ENCODE measurements at places on chromosomes 11 and 22. TPM values are rescaled to one million over a fixed set of nuclear protein-coding genes. Genes with fewer than 3 reads are reported as not detected.

- no peaks in the 10 kb centered on the region for H3K27me3 ChIP-seq
- H3K4me3 ChIP-seq = no peak overlapping the region
- peaks cover 3% of the 10 kb centered on the region for H3K36me3 ChIP-seq
- no peak overlapping the region for H3K27ac ChIP-seq
- no peaks in the 10 kb centered on the region for H3K4me1 ChIP-seq
- no peak for DNase-seq
Observed at GRCh38 chr22:26885441-26886261, 228.3 kb downstream of the MIAT start.

CLMP gene
- total RNA-seq = 0.06 TPM

- H3K27ac ChIP-seq = no peak overlapping the region
- H3K4me1 ChIP-seq = no peaks in the 10 kb centered on the region
- H3K36me3 ChIP-seq = no peaks in the 10 kb centered on the region
- no peak overlapping the region for H3K4me3 ChIP-seq
- DNase-seq = no peak
Observed at GRCh38 chr11:106333678-106334077, 256.2 kb downstream of the AASDHPPT start.

DNA sequence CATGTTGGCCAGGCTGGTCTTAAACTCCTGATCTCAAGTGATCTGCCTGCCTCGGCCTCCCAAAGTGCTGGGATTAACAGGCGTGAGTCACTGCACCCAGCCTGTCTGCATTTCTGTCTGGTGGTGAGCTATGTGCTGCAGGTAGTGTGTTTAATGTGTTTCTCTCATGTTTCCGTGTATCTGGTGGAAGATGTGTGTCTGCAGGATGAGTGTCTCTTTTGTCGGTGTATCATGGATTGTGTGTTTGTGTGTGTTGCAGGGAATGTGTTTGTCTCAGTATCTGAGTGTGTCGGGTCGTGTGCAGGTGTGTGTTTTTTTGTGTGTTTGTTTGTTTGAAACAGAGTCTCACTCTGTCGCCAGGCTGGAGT is 16.1 kb downstream of the SCARF2 start:
- H3K4me3 ChIP-seq = no peak overlapping the region
- peaks cover 2% of the 10 kb centered on the region for H3K4me1 ChIP-seq
- DNase-seq = no peak
- H3K27me3 ChIP-seq = peaks cover 10% of the 10 kb centered on the region
- H3K27ac ChIP-seq = no peak overlapping the region

CASP5 gene
- total RNA-seq = not detected

GRCh38 chr11:96486890-96487611 is 97.2 kb downstream of the JRKL start:
- H3K4me3 ChIP-seq = no peak overlapping the region
- DNase-seq = no peak
- no peak overlapping the region for H3K27ac ChIP-seq
- peaks cover 28% of the 10 kb centered on the region for H3K27me3 ChIP-seq

GRCh38 chr22:29231971-29232959 is 26.6 kb downstream of the EMID1 start:
- H3K4me1 ChIP-seq = no peaks in the 10 kb centered on the region
- no peak overlapping the region for H3K4me3 ChIP-seq
- no peaks in the 10 kb centered on the region for H3K36me3 ChIP-seq
- H3K27me3 ChIP-seq = peaks cover 4% of the 10 kb centered on the region
- no peak for DNase-seq

- H3K27me3 ChIP-seq = peaks cover 3% of the 10 kb centered on the region
- DNase-seq = no peak
- H3K27ac ChIP-seq = no peak overlapping the region
- peaks cover 6% of the 10 kb centered on the region for H3K4me1 ChIP-seq
- H3K36me3 ChIP-seq = no peaks in the 10 kb centered on the region
Observed at GRCh38 chr11:130945896-130946295, 29.6 kb upstream of the SNX19 start.

DNA sequence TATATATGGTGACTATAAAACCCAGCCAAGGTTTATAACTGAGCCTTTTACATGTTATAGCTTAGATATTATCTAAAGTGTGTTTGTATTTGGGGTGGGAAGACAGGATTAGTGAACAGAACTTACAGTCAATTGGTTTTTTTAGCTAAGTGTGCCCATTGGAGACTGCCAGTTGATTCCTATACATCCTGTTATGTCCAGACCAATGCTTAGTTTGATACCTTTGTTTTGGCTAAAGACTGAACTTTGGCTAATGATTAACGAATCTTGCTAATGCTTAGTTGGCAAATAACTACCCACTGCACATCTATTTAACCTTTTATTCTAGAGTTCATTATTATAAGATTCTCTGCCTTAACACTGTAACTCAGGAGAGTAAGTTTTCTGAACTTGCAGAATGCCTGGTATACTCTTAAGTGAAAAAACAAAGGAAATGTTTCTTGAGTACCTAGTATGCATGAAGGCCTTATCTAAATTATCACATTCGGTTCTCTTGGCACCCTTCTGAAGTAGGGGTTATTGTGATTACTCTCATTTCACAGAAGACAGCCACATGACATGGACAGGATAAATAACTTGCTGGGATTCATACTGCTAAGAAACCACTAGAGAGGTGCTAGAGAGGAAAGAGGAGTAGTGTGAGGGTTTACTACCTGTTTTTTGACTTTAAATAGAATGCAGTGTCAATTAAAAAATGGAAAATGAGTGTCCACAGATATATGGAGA is 54.0 kb downstream of the KREMEN1 start:
- H3K4me3 ChIP-seq = no peak overlapping the region
- no peak overlapping the region for H3K27ac ChIP-seq
- DNase-seq = no peak
- H3K4me1 ChIP-seq = peaks cover 5% of the 10 kb centered on the region
- H3K27me3 ChIP-seq = peaks cover 7% of the 10 kb centered on the region
- H3K36me3 ChIP-seq = no peaks in the 10 kb centered on the region

GRCh38 chr11:78533399-78533798 is 41.3 kb downstream of the NARS2 start:
- H3K4me3 ChIP-seq = no peak overlapping the region
- no peak for DNase-seq

DNA sequence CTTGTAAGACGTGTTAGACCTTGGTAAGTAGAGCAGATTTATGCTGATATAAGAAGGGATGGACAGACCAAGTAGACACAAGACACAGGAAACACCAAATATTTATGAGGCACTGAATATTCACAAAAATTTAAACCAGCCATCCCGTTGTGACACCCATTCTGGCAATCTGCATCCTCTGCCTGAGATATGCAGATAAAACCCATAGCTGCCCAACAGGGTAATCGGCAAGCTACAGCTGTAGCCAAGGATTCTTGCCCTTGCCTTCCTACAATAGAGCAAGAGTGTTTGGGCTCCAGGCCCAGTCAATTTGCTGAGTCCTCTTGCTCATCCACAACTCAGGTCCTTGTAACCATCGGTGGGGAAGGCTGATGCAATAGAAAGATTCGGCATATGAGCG is 18.5 kb upstream of the MPZL2 start:
- H3K27me3 ChIP-seq = no peaks in the 10 kb centered on the region
- H3K27ac ChIP-seq = peak overlapping the region; percentile 86
- H3K36me3 ChIP-seq = no peaks in the 10 kb centered on the region
- H3K4me1 ChIP-seq = peaks cover 53% of the 10 kb centered on the region
- H3K4me3 ChIP-seq = no peak overlapping the region

GRCh38 chr22:31618057-31618456 is 44.0 kb downstream of the PISD start:
- H3K4me3 ChIP-seq = no peak overlapping the region
- no peak for DNase-seq
- H3K36me3 ChIP-seq = peaks cover 1% of the 10 kb centered on the region
- H3K27ac ChIP-seq = no peak overlapping the region
- H3K4me1 ChIP-seq = peaks cover 25% of the 10 kb centered on the region

DNA sequence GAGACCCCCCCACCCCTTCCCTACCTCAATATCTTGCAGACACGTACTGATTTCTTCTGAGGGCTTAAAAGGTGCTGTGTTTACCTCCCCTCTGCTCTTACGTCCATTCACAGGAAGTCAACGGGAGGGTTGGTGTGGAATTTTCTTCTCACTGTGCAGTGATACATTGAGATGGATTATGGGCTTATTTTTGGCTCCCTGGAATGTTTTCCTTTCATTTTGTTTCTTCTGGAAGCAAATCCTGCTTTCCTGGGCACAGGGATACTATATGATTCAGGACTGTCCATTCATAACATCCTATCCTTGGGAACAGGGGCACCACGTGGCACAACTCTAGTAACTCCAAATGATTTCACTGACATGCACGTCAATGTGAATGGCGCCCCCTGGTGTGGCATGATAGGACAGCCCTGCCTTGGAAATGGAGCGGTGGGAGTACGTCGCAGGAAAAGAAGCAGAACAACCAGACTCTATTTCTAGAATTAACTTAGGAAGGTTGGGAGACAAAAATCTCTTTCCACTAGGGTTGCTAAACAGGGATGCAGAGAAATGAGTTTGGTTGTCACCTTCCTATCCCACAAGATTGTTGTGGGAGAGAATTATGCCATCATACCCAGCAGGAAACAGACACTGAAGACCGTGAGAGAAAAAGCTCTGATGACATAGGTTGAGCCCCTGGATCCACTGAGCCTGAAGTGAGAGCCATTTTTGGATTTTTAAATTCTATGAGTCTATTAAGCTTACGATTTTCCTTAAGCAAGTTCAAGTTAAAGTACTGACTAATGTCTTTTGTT is 146.5 kb upstream of the RAG2 start:
- H3K36me3 ChIP-seq = no peaks in the 10 kb centered on the region
- peaks cover 3% of the 10 kb centered on the region for H3K4me1 ChIP-seq
- H3K27ac ChIP-seq = no peak overlapping the region
- H3K27me3 ChIP-seq = peaks cover 32% of the 10 kb centered on the region
- DNase-seq = peak; percentile 57
- no peak overlapping the region for H3K4me3 ChIP-seq

DNA sequence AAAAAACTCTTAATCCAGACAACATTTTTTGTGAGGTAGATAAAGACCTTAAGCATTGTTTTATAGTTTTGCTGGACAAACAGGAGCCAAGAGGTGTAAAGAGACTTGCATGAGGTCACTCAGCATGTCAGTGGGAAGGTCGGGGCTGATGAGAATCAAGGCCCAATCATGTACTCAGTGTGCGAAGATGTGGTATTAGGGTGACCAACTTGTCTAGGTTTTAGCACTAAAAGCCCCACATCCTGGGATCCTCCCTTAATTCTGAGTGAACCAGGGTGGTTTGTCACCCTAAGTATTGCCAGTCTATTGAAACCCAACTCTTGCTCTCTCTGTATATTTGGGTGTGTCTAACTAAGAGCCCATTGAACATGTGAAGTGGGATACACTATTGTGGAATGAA is 19.5 kb upstream of the SORL1-AS1 start:
- DNase-seq = no peak
- peaks cover 86% of the 10 kb centered on the region for H3K4me1 ChIP-seq
- H3K27me3 ChIP-seq = no peaks in the 10 kb centered on the region
- no peak overlapping the region for H3K4me3 ChIP-seq
- peaks cover 66% of the 10 kb centered on the region for H3K36me3 ChIP-seq

DNA sequence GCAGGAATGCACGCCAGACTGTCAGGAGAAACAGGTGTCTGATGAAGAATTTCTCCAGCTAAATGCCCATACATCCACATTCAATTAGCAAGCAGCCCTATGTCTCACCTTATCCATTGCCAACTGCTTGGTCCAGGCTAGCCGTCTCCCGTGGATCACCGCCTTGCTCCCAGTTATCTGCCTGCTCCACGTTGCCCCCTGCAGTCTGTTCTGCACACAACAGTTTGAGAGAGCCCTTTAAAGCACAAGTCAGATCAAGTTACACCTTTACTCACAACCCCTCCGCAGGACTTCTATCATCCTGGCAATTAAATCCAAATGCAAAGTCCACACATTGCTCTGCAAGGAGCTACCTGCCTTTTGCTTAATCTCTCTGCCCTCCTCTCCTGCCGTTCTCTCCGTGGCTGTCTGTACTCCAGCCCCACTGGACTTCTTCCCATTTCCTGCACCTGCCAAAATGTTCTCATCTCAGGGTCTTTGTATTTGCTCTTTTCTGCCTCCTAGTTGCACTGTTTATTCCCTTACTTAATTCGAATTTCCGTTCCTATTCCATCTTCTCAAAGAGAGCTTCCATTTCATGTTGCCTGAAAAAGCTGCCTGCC is 185.3 kb upstream of the LARGE1 start:
- H3K4me1 ChIP-seq = no peaks in the 10 kb centered on the region
- no peak overlapping the region for H3K4me3 ChIP-seq
- no peak overlapping the region for H3K27ac ChIP-seq
- DNase-seq = peak; percentile 9
- H3K36me3 ChIP-seq = no peaks in the 10 kb centered on the region

- no peaks in the 10 kb centered on the region for H3K4me1 ChIP-seq
- H3K27ac ChIP-seq = no peak overlapping the region
- H3K36me3 ChIP-seq = no peaks in the 10 kb centered on the region
- no peak overlapping the region for H3K4me3 ChIP-seq
Observed at GRCh38 chr11:72646024-72646423, 28.2 kb downstream of the PDE2A start.

CBX6 gene
- total RNA-seq = 141 TPM

DNA sequence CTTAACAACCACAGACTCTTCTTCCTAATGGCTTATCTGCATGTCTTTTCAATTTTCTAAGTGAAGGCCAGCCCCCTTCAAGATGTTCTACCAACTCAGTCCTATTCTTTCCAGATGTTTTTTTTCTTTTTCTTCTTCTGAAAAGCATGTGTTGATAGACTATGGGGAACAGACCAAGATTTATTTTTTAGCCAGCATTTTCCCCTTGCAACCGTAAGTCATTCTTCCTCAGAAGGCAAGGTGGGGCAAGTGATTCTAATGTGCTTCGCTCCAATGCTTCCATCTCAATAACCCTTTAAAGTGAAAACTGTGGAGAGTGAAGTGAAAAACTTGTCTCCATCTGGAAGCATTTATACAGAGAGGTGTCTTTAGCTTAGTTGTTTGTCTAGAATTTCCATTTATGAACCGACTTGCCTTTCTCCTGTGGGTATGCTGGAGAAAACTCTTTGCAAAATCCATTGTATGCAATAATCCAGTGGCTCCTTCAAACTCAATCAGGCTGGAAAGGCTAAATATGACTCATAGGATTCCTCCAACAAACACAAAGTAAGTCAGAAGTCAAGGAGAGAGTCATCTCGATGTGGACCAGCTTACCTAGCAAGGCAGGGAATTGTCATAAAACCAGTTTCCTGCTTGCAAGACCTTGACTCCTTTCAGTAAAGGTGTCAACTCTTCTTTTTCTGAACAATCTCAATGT is 83.7 kb downstream of the MAML2 start:
- peak overlapping the region; percentile 18 for H3K4me3 ChIP-seq
- peaks cover 84% of the 10 kb centered on the region for H3K4me1 ChIP-seq
- no peak for DNase-seq
- H3K27me3 ChIP-seq = no peaks in the 10 kb centered on the region
- H3K36me3 ChIP-seq = peaks cover 36% of the 10 kb centered on the region

DNA sequence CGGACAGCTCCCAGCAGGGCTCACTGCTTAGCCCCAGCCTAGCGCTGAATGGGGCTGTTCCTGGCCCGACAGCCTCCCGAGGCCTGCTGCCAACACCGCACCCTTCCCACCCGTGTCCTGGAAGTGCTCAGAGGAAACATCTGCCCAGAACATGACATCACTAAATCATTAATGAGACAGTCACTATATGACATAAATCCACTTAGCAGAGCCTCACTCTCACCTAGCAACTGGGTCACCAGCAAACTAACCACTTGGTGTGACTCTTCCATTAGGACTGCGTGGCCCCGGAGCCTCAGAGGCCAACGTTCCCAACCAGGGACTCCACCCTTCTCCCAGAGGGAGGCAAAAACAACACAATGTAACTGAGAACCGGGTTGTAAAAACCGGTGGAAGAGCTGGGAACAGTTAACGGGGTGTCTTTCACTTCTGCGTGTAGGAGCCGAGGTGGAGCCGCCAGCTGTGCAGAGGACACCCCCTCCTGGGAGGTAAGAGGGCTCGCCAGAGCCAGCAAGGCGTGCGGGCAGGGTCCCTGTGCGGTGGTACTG is 21.4 kb upstream of the PACSIN2 start:
- no peak overlapping the region for H3K4me3 ChIP-seq
- peaks cover 5% of the 10 kb centered on the region for H3K4me1 ChIP-seq
- H3K27ac ChIP-seq = no peak overlapping the region
- H3K36me3 ChIP-seq = no peaks in the 10 kb centered on the region

Data from activated naive CD8-positive, alpha-beta T cell treated with anti-CD3 and anti-CD28 coated beads for 36 hours (primary cell).